HS-5 (cell line): ENCODE measurements at places on chromosomes 13 and 19.
A peak's percentile ranks its signal among the peaks of the same experiment; 100 is the strongest.

DNA sequence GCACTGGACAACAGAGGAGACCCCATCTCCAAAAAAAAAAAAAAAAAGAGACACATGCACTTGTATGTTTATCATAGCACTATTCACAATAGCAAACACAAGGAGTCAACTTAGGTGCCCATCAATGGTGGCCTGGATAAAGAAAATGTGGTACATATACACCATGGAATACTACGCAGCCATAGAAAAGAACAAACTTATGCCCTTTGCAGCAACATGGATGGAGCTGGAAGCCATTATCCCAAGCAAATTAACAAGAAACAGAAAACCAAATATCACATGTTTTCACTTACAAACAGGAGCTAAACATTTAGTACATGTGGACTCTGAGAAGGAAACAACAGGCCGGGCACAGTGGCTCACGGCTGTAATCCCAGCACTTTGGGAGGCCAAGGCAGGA lies 155.7 kb downstream of the ABCC4 start:
- no peak for DNase-seq

- no peak for DNase-seq
Measured at GRCh38 chr19:3722443-3723109, 14.4 kb downstream of the TJP3 start.

GRCh38 chr19:49497047-49497788 lies 984 bp downstream of the RPS11 start:
- DNase-seq = no peak

DNA sequence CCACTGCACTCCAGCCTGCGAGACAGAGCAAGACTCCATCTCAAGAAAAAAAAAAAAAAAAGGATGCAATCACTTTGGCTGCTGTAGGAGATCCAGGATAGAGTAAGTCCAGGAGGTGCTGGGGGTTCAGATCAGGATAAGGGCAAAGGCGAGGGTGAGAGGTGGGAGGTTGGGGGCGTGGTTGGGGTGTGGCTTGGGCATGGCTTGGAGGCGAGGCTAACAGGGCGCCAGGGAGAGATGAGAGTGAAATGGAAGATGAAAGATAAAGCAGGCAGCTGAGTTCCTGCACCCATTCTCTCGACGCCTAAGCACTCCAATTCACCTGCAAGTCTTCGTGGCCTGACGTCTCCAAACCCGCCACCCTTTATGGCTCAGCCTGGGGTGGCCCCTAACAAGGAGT lies 25.0 kb upstream of the ZNRF4 start:
- DNase-seq = no peak

DNA sequence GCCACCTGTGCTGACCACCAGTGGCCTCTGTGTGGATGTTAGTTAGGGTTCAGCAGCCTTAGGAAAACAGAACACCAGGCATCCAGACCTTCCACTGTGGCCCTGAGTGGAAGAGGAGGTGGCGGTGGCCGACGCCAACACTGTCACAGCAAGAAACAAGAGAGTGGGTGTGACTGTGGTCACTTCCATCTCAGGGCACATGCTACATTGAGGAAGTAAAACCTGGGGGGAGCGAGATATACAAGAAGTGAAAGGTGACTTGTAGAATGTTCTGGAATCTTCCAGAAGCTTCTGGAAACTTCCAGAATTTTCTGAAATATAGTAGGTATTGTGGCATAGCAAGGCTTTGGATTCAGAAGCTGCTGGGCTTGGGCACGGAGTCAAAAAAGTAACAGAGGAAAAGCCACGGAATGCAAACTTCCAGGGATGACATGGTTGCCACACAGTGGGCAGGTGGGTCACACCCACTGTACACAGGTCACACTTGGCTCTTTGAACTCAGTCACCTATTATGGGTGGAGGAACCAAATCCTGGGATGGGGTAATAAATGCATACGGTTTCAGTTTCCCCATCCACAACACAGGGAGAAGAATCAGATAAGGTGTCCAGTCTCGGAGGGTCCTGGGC lies 24.3 kb downstream of the GNG7 start:
- DNase-seq = no peak

- DNase-seq = no peak
Measured at GRCh38 chr19:44653343-44653742, 9.6 kb downstream of the PVR start.

- DNase-seq = no peak
Measured at GRCh38 chr13:71242201-71242600, 624.8 kb downstream of the DACH1 start.

- DNase-seq = no peak
Measured at GRCh38 chr19:38792250-38793111, 3.5 kb downstream of the LGALS7B start.

- DNase-seq = no peak
Measured at GRCh38 chr19:2084993-2085720, 11.0 kb downstream of the MOB3A start.

GRCh38 chr19:8206147-8207087 lies 2.8 kb upstream of the CERS4 start:
- no peak for DNase-seq

DNA sequence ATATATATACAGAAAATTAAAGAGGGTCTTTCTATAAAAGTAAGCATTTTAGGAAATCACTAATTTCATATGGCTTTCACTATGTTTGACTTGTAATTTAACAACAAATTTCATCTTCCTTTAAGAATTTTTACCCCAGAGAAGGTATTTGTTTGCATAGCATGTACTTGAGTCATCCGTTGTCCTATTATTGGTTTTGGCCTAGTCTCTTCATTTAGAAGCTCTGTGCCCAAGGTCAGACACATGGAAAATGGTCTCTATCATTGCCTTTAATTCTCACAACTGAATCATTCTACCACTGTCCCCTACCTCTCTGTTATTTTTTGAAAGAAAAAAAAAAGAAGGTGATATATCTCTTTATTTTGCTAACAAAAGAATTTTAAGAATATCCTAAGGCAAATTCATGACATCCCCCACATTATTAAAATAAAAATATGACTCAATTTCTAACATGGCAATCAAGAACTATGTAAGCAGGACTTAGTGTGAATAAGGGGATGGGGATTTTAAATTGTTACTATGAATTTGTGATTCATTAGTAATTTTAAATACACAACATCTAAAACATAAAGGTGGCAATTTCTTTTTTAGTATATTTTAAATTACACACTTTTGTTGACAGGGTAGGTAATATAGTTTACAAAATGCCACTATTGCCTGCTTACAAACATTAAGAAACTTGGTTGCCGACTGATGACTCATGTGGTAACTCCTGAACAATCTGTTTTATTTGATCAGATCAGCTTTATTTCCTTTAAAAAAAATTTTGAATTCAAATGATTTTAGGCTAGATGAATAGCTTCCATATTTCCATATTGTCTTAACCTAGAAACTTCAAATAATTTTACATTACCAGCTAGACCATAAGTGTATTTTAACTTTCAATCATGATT lies 13.9 kb downstream of the SLITRK5 start:
- no peak for DNase-seq

- DNase-seq = no peak
Measured at GRCh38 chr19:48455908-48456562, 661 bp downstream of the KCNJ14 start.

GRCh38 chr13:100069278-100069677 lies 19.6 kb upstream of the PCCA start:
- no peak for DNase-seq

- no peak for DNase-seq
Measured at GRCh38 chr13:59299584-59299983, 864.1 kb downstream of the DIAPH3 start.

GRCh38 chr13:101090287-101090686 lies 326.0 kb downstream of the NALCN start:
- DNase-seq = no peak

- no peak for DNase-seq
Measured at GRCh38 chr13:42735010-42735409, 46.4 kb upstream of the FAM216B start.

GRCh38 chr13:111920306-111920931 lies 146.5 kb upstream of the SOX1 start:
- no peak for DNase-seq

- DNase-seq = no peak
Measured at GRCh38 chr19:51600940-51601580, 29.1 kb downstream of the SIGLEC5 start.

DNA sequence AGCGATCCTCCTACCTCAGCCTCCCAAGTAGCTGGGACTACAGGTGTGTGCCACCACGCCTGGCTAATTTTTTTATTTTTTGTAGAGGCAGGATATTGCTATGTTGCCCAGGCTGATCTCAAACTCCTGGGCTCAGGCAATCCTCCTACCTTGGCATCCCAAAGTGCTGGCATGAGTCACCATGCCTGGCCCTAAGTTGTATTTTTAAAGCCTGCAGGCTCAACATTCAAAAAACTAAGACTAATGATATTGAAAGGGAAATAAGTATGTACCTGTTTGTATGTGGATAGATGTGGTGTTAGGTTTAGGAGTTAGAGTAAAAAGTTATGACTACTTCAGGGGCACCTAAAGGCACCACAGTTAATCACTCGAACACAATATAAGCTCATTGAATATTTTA lies 5.4 kb upstream of the IPO5 start:
- no peak for DNase-seq

GRCh38 chr19:45790942-45791341 lies 1.7 kb downstream of the DMWD start:
- DNase-seq = no peak

GRCh38 chr19:1236576-1236975 lies 1.2 kb downstream of the CBARP start:
- no peak for DNase-seq

GRCh38 chr13:49419276-49419675 lies 24.6 kb downstream of the CAB39L start:
- DNase-seq = no peak

DNA sequence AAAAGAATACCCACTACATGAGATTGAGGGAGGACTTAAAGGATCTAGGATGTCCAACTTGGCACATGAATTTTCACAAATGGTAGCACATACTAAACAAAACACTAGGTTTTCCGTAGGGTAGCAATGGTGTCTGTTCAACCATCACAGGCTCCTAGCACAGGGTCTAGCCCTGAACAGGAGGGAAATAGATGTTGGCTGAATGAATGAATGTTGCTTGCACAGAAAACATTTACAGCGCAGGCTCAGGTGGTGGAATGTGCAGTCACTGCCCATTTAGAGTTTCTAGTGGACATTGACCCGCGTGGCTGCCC lies 1.9 kb upstream of the MYCBP2 start:
- no peak for DNase-seq

DNA sequence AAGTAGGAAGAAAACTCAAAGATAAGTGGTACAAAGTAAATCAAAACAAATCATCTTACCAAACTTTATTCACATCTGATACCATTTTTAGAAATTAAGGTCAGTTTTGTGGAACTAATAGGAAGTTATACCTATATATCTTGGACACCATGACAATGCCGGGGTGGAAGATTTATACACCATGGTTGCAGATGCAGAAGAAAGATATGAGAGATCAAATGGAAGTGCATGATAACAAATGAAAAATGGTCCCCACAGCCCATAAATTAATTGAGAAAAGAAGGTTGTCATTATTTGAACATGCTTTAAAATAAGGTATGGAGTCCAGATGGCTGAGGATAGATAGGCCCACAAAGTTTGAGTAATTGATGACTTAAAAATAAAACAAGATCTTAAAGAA lies 276.8 kb downstream of the TSHZ3 start:
- DNase-seq = no peak

GRCh38 chr13:37113534-37113933 lies 8.1 kb upstream of the CSNK1A1L start:
- no peak for DNase-seq

- no peak for DNase-seq
Measured at GRCh38 chr19:1172353-1173158, 1.5 kb downstream of the SBNO2 start.

- peak; percentile 3 for DNase-seq
Measured at GRCh38 chr19:42601811-42602443, 7.2 kb upstream of the CEACAM8 start.

DNA sequence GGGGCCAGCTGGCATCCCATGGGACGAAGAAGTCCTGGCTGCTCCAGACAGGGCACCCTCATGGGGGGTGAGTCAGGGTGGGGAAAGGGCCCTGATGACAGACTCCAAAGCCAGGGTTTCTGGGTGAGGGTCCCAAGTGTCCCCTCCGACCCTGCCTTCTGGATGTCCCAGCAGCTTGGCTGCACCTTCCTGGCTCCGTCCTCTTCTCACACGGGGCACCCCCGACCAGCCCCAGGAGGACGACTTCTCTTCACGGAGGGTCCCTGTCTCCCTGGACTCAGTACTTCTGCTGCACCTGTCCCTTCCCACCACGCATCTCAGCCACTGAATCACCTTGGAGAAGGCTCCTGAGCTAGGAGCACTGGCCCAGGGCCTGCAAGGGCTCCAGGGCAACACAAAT lies 19.9 kb downstream of the MIER2 start:
- DNase-seq = no peak

- DNase-seq = no peak
Measured at GRCh38 chr13:30551189-30551588, 66.5 kb upstream of the USPL1 start.

- no peak for DNase-seq
Measured at GRCh38 chr19:45774765-45775164, 5.7 kb upstream of the SIX5 start.

GRCh38 chr19:1467490-1468273 lies 11.3 kb downstream of the C19orf25 start:
- DNase-seq = no peak

- DNase-seq = peak; percentile 25
Measured at GRCh38 chr19:51904331-51905165, at the start of gene ZNF649. ZNF649 (minus strand) TSS chr19:51905017; CDS start chr19:51900107, 4,910 bp downstream.

DNA sequence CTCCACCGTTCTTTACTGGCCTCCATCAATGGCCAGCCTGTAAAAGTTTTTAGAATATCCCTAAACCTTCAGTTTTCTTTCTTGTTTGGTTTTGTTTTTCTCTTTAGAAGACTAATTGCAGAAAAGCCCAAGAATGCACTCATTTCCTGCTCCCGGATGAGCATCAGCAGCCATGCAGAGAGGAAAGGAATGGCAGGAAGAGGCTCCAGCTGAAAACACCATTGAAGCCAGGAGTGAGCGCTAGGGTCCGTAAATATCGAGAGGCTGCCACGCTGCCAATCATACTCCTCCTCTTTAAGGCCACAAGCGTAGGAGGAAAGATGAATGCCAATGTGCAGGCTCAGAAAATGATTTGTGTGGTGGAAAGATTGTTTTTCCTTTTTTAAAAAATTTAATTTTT lies 57.4 kb upstream of the UBE2L5 start:
- no peak for DNase-seq

- DNase-seq = peak; percentile 13
Measured at GRCh38 chr19:50896591-50897190, 14.5 kb downstream of the KLK4 start.

- DNase-seq = no peak
Measured at GRCh38 chr13:24630851-24631620, 49.2 kb upstream of the ATP12A start.

DNA sequence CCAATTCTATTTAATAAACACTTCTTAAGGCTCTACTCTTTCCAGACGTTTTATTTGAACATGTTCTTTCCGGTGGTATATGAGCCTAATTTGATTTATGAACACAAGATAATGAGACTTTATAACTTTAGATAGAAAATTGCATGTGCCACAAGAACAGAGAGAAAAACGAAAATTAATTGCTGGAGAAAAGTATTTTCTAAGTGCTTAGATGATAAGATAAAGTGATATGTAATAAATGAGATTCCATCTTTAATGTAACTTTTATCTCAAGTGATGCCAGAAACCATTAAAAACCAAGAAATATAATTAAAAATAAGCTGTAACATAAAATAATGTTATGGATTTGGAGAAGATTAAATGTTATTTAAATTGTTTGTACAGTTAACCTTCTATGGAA lies 33.2 kb upstream of the KL start:
- DNase-seq = no peak

- no peak for DNase-seq
Measured at GRCh38 chr13:29511106-29511796, 84.2 kb downstream of the SLC7A1 start.

- DNase-seq = peak; percentile 51
Measured at GRCh38 chr19:6023085-6023682, 45.2 kb upstream of the RANBP3 start.
